GM13976 (cell line): ENCODE measurements at places on chromosomes 16 and 17.
A peak's percentile ranks its signal among the peaks of the same experiment; 100 is the strongest.

- no peak for DNase-seq
Observed at GRCh38 chr16:23837553-23838308, 1.9 kb downstream of the PRKCB start.

DNA sequence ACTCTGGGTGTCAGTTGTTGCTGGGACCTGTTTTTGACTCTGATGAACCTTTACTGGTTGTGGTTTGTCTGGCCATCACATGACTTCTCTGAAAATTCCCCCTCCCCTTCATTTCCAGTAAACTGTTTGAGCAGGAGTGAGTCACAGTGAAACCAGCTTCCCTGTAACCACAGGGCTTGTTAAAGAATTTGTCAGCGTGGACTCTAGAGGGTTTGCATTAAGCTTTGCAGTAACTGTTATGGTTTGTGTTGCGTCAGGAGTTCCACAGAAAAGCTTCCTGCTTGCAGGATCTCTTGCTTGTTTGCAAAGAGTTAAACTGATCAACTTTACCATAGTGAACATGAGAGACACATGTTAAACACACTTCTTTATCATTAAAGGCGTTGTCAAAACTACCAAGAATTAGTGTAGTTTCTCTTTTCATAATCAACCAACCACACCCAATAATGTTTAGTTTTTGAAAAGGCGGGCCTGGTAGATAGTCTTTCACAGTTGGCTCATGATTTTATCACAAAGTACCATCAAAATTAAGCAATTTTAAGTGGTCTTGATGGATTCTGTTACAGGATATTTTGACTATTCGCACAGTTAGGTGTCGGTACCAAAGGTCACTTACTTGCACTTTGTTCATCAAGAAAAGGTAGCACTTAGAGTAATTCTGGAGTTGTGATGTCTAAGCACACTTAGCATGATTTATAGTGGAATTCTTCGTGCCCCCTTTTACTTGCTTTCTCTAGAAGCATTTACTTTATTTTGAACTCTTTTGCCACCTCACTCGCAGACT, 79.3 kb downstream of the VMP1 start:
- DNase-seq, result peak; percentile 70

DNA sequence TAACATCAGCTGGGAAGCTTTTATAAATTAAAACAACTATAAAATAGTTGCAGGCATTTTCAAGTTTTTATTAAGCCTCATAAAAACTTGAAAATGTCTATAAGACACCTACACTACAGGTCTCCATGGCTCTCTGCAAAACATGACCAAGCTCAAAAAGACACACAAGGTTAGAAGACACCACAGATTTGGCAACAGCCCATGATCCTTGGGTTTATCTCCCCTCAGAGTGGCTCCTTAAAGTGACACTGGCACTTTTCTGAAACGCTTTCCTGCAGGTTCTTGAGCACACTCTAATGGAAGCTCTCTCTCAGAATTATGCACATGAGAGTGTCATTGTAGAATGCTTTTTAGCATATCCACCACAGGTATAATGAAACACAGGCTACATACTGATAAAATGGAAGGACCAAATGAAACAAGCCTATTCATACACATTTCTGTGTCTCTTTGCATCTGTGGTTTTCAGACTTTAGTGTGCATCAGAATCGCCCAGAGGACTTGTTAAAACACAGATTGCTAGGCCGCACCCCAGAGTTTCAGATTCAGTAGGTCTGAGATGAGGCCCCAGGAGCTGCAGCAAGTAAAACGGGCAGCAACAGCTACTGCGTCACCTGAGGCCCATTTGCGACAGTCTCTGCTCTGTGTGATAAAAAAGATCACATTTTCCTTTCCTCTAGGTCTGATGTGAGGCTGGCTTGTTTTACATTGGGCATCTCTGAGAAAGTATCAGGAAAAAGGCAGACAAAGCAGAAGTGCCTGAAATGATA, 75.0 kb upstream of the WSB1 start:
- peak; percentile 48 for DNase-seq

GRCh38 chr17:16470265-16470664, 21.7 kb downstream of the LRRC75A start:
- no peak for DNase-seq

- peak; percentile 52 for DNase-seq
Observed at GRCh38 chr16:85917959-85918358, 19.0 kb downstream of the IRF8 start.

- DNase-seq, result no peak
Observed at GRCh38 chr17:5821803-5822202, 237.5 kb upstream of the NLRP1 start.

DNA sequence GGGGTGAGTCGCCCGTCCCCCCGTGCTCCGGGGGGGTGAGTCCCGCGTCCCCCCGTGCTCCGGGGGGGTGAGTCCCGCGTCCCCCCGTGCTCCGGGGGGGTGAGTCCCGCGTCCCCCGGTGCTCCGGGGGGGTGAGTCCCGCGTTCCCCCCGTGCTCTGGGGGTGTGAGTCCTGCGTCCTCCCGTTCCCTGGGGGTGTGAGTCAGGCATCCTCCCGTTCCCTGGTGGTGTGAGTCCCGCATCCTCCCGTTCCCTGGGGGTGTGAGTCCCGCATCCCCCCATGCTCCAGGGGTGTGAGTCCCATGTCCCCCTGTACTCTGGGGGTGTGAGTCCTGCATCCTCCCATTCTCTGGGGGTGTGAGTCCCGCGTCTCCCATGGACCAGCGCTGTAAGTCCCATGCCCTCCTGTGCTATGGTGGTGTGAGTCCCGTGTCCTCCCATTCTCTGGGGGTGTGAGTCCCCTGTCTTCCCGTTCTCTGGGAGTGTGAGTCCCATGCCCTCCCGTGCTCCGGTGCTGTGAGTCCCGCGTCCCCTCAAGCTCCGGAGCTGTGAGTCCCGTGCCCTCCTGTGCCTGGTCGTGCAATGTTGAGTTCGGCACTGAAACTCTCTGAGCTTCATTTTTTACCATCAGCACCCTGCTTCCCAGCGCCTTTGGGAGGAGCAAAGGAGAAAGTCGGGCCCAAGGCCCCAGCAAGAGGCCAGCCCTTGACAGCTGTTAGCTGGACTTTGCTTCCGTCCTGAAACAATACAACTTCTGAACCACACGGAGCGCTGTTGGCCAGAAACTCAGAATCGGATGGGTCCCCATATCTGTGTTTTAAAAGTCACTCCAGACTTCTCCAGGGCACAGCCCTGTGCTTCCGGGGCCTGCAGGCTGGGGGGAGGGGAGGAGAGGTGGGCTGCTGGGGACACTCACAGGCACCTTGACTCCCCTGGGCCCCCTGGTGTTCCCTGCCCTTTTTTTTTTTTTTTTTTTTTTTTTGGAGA, 11.5 kb upstream of the ZC3H18 start:
- no peak for DNase-seq
